ENCODE measurements at places on chromosomes 7 and 10.

GRCh38 chr7:43296306-43296705, 183.9 kb downstream of the HECW1 start:
- DNase-seq, result no peak

GRCh38 chr7:126378642-126379041, 874.1 kb downstream of the GRM8 start:
- DNase-seq, result no peak

- no peak for DNase-seq
Observed at GRCh38 chr7:44077681-44078091, 4.6 kb downstream of the POLM start.

DNA sequence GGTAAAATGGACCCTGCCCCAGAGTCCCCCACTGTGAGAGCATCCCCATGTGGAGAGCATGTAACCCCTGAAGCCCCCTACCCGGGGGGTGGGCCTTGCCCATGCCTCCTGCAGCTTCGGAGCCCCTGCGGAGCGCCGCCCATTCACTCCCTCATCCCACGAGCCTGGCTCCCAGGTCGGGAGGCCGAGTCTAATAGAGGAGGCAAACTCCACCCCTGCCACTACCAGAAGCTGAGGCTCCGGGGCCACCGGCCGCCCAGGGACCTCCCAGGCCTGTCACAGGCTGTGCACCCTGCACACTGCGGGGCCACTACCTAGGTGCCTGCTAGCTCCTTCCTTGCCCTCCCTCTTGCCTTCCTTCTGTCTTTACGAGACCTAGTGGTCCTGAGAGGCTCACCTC, 17.4 kb downstream of the WDR86 start:
- no peak for DNase-seq

DNA sequence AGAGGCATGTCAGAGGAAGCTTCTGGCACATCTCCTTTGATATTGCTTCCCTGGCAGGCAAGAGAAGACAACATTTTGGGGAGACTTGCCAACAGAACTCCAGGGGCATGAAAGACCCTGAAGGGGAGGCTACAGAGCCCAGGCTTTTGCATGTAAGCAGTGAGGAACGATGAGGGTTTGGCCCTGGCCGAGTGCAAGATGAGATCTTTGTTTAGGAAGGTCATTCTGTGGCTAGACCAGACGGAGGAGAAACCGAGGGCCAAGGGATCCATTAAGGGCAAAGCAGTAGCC, 3.8 kb downstream of the SVIL start:
- DNase-seq, result peak; percentile 7

Measured in ovary (tissue), 10 donors.